ENCODE measurements at places on chromosomes 11 and 22. TPM values are rescaled to one million over a fixed set of nuclear protein-coding genes. Genes with fewer than 3 reads are reported as not detected.

The SAA2 gene
- total RNA-seq, result not detected

The OR8D4 gene
- total RNA-seq, result not detected

The CSNK2A3 gene
- 2.1 TPM for total RNA-seq

The SLC35E4 gene
- 26.4 TPM for total RNA-seq

The OR5D18 gene
- not detected for total RNA-seq

The OR4C6 gene
- not detected for total RNA-seq

The SLC5A1 gene
- under 0.01 TPM for total RNA-seq

The DNAL4 gene
- total RNA-seq, result 16.2 TPM

The ANKK1 gene
- total RNA-seq, result not detected

The RASL10A gene
- total RNA-seq, result 2.3 TPM

The KLHL35 gene
- 2.4 TPM for total RNA-seq

The SLC22A9 gene
- not detected for total RNA-seq

The CNTF gene
- total RNA-seq, result 1.2 TPM

The CALCA gene
- not detected for total RNA-seq

The APOA4 gene
- total RNA-seq, result not detected

The NLRP6 gene
- not detected for total RNA-seq

The APOBEC3H gene
- total RNA-seq, result not detected

The MEI1 gene
- total RNA-seq, result 3.7 TPM

The TCN1 gene
- not detected for total RNA-seq
